Fibroblast of skin of right biceps (primary cell): ENCODE measurements at places on chromosomes 3 and 15.

DNA sequence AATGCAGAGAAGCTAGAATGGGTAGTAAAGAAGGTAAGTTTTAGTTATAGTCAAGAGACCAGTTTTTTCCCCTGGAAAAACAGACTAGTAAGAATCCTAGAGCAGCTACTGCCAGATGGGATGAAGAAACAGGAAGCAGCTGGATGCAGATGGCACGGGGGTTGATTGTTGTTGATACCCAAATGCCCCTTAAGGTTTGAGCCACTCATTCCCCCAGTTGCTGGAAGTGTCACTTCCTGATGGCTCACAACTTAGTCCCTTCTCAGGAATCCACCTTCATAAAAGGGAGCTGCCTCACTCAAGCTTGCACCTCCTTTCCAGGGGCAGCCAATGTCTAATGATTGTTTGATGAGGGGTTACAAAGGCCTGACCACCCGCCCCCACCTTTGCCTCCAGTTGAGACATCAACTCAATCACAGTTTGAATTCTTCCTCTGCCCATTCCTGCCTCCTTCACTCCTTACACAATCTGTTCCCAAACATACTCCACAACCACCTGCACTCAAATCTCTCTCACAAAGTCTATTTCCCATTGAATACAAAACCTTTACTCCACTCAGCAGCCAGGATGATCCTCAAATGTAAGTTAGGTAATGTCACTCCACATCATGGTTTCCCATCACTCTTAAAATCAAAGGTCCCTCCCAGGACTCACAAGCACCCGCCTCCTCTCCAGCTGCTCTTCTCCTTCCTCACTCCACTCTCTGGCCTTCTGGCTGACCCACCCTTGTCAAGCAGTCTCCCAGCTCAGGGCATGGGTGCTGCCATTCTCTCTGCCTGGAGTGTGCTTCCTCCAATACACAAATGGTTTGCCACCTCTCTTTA, 450.1 kb upstream of the THBS1 start:
- no peak for DNase-seq

GRCh38 chr3:139476348-139476747, at the start of gene RBP2:
RBP2 (minus strand) TSS chr3:139476516; CDS start chr3:139476459, 57 bp downstream.
- DNase-seq: no peak

DNA sequence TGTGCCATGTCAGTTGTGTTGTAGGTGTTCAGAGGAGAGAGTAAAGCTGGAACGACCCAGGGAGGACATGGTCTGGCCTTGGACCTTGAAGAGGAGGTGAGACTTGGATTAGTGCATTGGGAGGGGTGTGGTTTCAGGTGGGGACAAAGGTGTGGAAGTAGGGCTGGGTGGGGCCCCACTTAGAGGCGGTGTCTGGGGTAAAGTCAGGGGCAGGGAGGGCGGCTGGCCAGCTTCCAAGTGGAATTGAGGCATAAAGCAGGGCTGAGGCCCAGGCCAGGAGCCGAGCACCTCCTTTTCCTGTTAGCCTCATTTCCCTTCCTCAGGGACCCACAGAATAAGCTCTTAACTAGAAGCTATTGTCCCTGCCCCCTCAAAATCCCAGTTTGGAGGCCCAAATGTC, 36.2 kb upstream of the FLNB start:
- DNase-seq: no peak

- no peak for DNase-seq
Measured at GRCh38 chr3:130686833-130687232, 59.8 kb downstream of the PIK3R4 start.

GRCh38 chr3:50390508-50391224, 31.3 kb upstream of the TMEM115 start:
- no peak for DNase-seq

GRCh38 chr15:65987100-65987499, 117.8 kb downstream of the RAB11A start:
- no peak for DNase-seq

GRCh38 chr3:41331041-41331440, 131.7 kb downstream of the CTNNB1 start:
- no peak for DNase-seq

GRCh38 chr3:10804183-10804648, 11.8 kb upstream of the SLC6A11 start:
- peak; percentile 19 for DNase-seq

- no peak for DNase-seq
Measured at GRCh38 chr3:37170060-37170459, 4.3 kb downstream of the LRRFIP2 start.

DNA sequence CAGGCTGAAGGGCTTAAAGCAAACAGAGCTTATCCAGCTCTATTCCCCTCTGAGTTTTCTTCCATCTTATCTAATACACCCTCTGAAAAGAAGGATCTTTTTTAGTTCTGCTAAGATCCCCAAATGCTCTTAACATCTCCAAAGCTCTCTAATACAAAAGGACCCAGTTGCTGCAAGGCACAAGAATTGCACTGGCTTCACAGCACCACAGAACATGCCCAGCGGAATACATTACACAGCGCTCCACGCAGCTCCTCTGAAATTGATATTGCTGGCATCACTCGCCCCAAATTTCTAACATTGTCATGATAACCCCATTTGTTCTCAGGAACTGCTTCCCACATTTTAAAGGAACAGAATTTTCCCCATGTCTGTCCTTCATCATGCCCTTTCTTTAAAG, 210.1 kb downstream of the RORA start:
- DNase-seq: no peak

GRCh38 chr15:39018966-39019365, 454.4 kb upstream of the RASGRP1 start:
- DNase-seq: no peak

GRCh38 chr3:147157631-147158030, 248.7 kb downstream of the ZIC4 start:
- DNase-seq: peak; percentile 41

- no peak for DNase-seq
Measured at GRCh38 chr3:190426806-190427507, 22.7 kb downstream of the TMEM207 start.

DNA sequence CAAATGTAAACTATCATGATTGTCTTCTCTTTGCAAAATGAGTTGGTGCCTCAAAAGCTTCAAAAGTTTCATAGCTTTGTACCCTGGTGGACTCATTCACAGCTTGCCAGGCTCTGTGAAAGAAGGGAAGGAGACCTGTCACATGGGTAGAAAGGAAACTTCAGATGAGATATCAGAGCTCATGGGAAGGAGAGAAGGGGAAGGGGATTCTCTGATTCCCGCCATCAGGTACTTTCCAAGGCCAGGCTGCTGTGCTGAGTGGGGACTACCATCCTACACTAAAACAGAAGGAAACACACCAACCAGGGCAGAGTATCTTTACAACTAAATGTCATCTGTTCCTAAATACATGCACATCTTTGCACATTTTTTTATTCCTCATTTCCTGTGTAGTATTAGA, 9.2 kb downstream of the ILDR1 start:
- DNase-seq: no peak

- peak; percentile 83 for DNase-seq
Measured at GRCh38 chr3:126850370-126851085, 132.4 kb upstream of the PLXNA1 start.

GRCh38 chr3:171239757-171240503, 213.4 kb upstream of the SLC2A2 start:
- DNase-seq: no peak
